ENCODE measurements at places on chromosomes 13 and 19.

DNA sequence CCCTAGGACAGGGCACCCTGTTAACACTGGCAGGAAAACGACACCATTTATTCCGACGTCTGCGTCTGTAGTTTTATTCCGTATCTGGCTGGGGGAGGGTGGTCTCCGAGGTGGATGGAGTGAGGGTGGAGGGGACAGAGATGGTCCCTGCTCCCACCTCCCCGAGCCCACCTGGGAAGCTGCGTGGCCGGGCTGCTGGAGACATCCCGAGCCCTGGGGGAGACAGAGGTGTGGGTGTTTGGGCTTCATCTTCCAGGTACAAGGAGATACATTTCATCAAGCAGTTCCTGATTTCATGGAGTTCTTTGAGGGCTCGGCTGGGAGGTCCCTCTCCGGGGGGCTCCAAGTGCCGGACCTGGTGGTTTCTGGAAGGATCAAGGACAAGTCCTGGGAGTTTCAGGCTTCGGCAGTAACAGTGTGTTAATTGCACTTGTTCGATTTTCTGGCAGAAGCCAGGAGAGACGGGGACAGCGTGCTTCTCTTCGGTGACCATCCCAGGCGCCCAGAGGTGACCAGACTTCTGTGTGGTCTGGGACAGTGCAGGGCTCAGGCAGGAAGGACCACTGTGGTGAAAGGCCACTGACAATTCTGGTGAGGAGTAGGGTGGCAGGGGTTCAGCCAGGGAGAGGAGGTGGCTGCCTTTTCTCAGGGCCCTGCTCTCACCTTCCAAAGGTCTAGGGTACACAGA is 20.1 kb upstream of the MKNK2 start:
- DNase-seq, result no peak

GRCh38 chr19:50478901-50479715 is 2.5 kb upstream of the GARIN5A start:
- no peak for DNase-seq

GRCh38 chr13:51663973-51664957 is 80.0 kb downstream of the WDFY2 start:
- DNase-seq, result no peak

GRCh38 chr19:37074819-37075362 is 3.3 kb upstream of the ZNF420 start:
- no peak for DNase-seq

DNA sequence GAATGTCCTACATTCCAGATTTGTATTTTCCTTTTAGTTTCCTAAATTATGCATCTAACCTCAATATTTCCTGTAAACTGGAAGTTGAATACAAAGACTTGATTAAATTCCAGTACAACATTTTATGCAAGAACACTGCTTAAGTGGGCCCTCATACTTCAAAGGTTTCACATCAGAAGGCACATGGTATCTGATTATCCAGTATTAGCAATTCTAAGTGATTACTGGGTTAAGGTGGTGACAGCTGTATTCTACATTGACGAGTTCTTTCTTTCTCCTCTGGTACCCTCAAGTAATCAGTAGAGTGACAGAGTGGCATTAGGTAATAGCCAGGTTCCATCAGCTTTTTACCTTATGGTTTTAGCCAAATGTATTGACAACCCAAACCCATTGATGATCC is 18.3 kb downstream of the BIVM start:
- DNase-seq, result no peak

Data from CD4-positive, alpha-beta T cell treated with Interleukin-1 beta for 1 hour (primary cell).